ENCODE measurements at places on chromosomes 12 and 14. TPM values are rescaled to one million over a fixed set of nuclear protein-coding genes. Genes with fewer than 3 reads are reported as not detected.

GLI1 gene
- 0.20 TPM for total RNA-seq

LIMA1 gene
- total RNA-seq, result 8.7 TPM

PRH2 gene
- total RNA-seq, result not detected

KCNMB4 gene
- 0.65 TPM for total RNA-seq

MSI1 gene
- not detected for total RNA-seq

TNS2 gene
- total RNA-seq, result 146 TPM

LHX5 gene
- not detected for total RNA-seq

COX8C gene
- total RNA-seq, result not detected

ERP27 gene
- total RNA-seq, result 0.30 TPM

OTX2 gene
- not detected for total RNA-seq

Data from left lobe of liver (tissue), 2 donors.